Glutamatergic neuron (in vitro differentiated cells): ENCODE measurements at places on chromosomes 5 and 9. TPM values are rescaled to one million over a fixed set of nuclear protein-coding genes. Genes with fewer than 3 reads are reported as not detected.

- no peak for DNase-seq
Observed at GRCh38 chr9:75148561-75148960, 60.2 kb downstream of the OSTF1 start.

GRCh38 chr9:38656896-38657295 lies 36.5 kb upstream of the ANKRD18A start:
- DNase-seq = no peak

DNA sequence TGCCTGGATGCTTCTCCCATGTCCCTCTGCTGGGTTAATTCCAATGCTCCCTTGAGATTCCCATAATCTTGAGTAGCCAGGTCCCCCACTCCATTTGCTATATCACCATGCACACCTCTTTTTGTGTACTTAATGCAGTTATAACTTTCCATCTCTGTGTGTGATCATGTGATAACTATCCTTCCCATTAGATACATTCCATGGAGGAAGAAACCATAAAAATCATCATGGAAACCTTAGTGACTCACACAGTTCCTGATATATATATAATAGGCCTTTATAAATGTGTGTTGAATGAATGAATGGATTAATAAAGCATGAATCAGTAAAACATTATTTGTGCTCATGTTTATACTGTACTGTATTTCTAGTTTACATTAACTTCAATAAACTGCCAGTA lies 104.6 kb downstream of the PCSK5 start:
- DNase-seq = no peak

The SH2D3C gene
- total RNA-seq = 71.7 TPM

The PDZD2 gene
- 23.3 TPM for total RNA-seq

DNA sequence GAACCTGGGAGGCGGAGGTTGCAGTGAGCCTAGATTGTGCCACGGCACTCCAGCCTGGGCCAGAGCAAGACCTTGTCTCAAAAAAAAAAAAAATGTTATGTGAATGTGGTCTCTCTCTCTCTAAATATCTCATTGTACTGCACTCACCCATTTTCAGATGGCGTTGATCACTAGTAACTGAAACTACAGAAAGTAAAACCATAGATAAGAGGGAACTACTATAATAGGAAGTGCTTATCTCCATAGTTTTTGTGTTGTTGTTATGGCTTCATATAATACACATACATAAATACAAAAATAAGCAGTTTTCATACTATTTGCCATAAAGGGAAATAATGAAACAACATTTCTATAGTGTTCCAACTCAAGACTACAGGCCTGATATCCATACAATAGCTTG lies 9.1 kb downstream of the IL31RA start:
- DNase-seq = no peak

The SMIM33 gene
- total RNA-seq = not detected

The SLC4A9 gene
- total RNA-seq = not detected

The SPATA31C2 gene
- not detected for total RNA-seq

- DNase-seq = no peak
Observed at GRCh38 chr5:6419340-6419852, 29.3 kb upstream of the UBE2QL1 start.

The ISOC1 gene
- total RNA-seq = 4.8 TPM

The SWI5 gene
- total RNA-seq = 13.7 TPM

DNA sequence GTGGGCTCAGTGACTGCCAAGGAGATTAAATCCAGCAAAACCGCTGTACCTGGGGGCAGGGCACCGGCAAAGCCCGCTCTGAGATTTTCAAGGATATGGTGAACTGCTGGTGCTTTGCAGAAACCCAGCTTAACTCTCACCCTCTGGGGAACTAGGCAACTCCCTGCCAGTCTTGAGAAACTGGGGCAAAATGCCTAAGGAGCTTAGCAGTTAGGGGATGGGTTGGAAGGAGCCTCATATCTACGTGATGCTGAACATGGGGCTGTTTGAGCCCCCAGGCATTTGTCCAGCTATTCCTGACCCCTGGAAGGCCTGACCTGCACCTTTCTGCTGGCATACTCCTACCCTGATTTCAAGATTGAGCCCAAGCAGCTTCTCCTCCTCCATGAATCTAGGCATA lies 108.6 kb upstream of the TBC1D2 start:
- DNase-seq = no peak

- DNase-seq = peak; percentile 5
Observed at GRCh38 chr5:174876-175465, 16.3 kb upstream of the LRRC14B start.

- peak; percentile 47 for DNase-seq
Observed at GRCh38 chr5:112210430-112211005, 208.6 kb downstream of the EPB41L4A start.

- no peak for DNase-seq
Observed at GRCh38 chr9:18294229-18294628, 179.7 kb upstream of the ADAMTSL1 start.

DNA sequence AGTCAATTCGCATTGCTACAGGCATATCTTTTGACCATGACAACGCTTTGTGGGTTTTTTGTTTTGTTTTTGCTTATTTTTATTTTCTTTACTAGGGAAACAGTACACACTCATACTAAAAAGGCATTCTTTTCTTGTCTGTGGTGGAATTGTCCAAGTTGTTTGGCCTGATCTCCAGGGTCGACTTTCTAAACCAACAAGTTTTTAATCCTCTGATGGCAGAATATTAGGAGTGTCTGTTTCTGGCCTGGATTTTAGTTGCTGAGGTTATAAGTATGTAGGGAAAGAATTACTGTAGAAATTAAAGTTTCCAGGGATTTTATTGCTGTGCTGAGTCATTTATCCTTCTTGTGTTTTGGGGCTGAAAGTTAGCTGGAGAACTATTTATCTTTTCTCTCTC lies 218.5 kb downstream of the TAF11L14 start:
- DNase-seq = no peak

DNA sequence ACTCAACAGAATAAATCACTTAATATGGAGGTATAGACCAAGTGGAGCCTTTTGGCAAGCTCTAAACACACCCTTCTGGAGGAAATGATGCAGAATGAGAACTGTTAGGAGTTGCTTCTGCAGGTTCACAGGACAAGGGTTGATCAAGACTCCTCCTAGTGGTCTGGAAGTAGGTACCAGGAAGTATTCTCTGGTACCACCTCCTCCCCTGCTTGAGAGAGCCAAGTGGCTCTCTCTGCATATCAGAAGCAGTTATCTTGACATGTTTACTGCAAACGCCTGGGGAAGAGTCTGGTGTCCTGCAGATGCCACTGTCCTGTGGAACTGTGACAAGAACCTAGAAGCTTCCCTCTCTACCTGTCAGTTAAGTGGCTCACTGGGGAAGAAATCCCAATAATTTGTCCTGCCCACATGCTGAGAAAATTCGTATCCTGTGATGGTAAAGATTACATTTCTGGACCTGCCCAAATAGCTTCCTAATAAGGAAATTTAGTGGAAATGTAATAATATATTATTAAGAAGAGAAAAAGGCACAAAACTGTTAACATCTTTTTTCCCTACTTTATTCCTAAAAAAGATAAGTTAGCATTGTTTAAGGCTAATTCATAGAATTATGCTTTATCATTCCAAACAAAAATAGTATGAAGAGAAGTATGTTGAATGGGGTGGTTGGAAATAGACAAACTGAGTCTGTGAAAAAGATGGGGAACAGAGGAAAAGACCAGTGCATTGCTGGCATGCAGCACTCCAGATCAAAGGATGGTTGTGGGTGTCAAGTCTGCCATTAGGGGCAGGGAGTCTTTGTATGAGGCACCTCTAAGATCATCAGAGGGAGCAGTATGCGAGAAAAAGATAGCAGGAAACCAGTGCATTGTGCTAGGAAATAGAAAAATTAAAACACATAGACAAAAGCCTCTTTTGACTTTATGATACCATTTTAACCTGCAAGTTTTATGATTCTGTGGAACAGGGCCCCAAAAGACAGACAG lies 118.8 kb downstream of the CDC42SE2 start:
- DNase-seq = no peak

- DNase-seq = no peak
Observed at GRCh38 chr9:115350548-115350947, 232.6 kb upstream of the TNC start.

DNA sequence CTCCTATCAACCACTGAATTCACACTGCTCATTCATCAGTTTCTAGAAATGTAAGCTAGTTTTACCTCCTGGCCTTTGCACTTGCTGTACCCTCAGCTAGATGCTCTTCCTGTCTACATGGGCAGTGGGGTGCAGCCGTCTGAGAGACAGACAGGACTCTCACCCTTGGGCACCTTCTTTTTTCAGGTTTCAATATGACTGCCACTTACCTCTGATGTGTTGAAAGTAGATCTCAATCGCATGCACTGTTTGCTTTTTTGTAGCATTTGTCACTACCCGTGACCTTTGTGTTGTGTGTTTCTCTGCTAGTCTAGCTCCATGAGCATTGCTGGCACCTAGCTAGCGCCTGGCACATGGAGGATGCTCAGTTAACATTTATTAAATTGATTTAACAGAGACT lies 403.1 kb upstream of the TRPC7 start:
- no peak for DNase-seq

The GRIN3A gene
- 0.15 TPM for total RNA-seq

GRCh38 chr9:111400564-111400898 lies 70.5 kb upstream of the OR2K2 start:
- no peak for DNase-seq

GRCh38 chr9:81596679-81597418 lies 92.5 kb downstream of the TLE1 start:
- DNase-seq = no peak

GRCh38 chr5:40914835-40915234 lies 5.5 kb downstream of the C7 start:
- DNase-seq = no peak

The OR1Q1 gene
- total RNA-seq = not detected

DNA sequence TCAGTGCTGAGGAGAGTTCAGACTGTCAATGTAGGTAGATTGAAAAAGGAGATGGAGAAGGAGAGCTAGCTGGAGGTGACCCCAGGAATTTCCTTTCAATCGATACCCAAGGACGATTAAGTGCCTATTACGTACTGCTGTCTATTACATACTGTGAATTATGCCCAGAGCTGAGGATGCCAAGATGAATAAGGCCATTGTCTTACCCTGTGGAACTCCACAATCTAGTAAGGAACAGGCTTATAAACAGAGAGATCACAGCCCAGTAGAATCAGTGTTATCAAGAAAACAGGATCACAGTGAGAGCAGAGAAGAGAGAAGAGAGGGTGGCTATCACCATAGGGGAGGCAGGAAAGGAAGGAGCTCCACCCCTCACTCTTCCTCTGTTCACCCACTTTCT lies 54.1 kb upstream of the PDE8B start:
- DNase-seq = no peak

The HEMGN gene
- not detected for total RNA-seq

GRCh38 chr9:109517901-109518377 lies 19.8 kb upstream of the PTPN3 start:
- no peak for DNase-seq

- DNase-seq = no peak
Observed at GRCh38 chr9:75695921-75696320, 194.6 kb upstream of the PCSK5 start.

The IFNA17 gene
- total RNA-seq = not detected

DNA sequence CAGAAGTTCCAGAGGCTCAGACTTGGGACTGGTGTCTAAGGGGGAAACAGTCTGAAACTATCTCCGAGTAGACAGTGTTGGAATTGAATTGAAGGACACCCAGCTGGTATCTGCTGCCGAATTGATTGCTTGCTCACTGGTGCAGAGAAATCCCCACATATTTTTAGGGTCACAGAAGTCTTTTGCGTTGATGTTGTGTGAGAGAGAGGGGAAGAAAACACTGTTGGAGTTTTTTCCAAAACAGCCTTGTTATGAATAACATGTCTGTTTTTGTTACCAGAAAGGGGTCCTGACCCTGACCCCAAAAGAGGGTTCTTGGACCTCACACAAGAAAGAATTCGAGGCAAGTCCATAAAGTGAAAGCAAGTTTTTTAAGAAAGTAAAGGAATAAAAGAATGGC lies 81.3 kb downstream of the ALDH7A1 start:
- DNase-seq = no peak

The DDX4 gene
- total RNA-seq = 0.27 TPM

DNA sequence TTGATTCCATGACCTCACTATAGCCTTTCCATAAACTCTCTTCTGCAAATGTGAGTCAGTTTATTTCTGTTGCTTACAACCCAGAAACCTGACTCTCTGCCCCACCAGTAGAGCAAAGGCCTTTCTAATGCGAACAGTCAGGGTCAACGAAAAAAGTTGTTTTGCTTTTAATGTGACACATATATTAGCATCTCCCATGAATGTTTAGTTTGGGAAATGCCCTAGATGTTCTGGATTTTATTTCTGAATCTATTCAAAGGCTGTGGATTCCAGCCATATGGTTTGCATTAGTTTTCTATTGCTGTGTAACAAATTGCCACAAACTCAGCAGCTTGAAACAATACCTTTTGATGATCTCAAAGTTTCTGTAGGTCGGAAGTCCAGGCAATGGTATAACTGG lies 193.5 kb downstream of the GNA14 start:
- no peak for DNase-seq

- no peak for DNase-seq
Observed at GRCh38 chr9:3850098-3850497, 324.3 kb upstream of the RFX3 start.

The KCNV2 gene
- not detected for total RNA-seq

DNA sequence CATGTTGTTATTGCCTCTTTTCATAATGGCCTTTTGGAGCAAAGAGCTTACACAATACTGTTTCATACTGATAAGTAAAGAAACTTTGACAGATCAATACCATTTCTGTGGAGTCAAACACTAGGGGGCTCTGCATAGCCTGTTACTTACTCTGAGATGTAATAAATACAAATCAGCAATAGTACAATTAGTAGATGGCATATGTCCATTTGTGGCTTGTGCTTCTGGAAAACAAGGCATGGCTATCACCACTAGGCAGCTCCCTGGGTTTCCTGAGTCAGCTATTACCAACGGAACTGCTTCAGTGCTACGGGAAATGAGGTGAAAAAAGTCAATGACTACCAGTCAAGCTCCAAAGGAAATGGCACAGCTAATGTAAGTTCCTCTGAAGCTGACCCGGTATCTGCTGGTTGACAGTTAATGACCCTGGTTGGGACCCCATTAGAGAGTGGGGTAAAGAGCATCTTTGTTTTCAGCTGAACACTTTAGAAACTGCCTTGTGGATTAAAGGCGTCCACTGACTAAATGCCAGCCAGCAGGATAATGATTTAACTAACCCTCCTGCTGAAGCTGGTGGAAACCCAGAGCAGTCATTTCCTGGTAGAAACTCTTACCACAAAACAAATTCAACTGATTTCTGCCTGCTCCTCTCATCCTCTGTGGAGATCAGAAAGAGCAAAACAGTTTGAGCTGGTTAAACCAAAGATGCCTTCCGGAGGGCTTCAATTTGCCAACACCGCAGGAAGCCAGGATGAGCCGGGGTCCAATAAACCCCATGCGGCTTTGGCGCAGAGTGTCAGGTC lies 69.0 kb upstream of the FAM169A start:
- DNase-seq = no peak

The PRUNE2 gene
- total RNA-seq = 63.8 TPM
